ENCODE measurements at places on chromosomes 12 and 14. TPM values are rescaled to one million over a fixed set of nuclear protein-coding genes. Genes with fewer than 3 reads are reported as not detected.

DNA sequence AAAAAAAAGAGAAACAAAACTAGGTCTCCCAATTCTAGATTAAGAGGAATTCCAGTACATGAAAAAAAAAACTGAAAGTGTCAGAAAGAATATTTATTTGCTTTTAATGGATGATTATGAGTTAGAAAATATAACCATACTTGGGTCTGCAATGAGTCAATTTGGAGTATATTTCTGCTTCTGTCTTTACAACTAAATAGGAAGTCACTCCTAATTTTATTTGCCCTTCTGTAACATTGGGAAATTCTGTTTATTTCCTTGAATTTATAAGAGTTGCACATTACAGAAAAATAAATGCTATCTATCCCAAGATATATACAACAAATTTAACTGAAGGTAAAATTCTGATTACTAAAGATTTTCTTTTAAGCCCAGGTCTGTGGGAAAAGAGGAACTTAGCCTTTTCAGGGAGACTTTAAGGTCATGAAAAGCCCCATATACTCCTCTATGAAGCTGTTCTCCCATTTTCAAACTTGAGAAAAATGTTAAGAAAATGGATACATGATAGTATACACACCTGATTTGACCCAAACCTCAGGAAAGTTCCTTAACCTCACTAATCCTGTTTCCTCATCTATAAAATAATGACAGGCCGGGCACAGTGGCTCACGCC lies 7.2 kb downstream of the SINHCAF start:
- H3K4me1 ChIP-seq, result no peaks in the 10 kb centered on the region
- H3K36me3 ChIP-seq, result no peaks in the 10 kb centered on the region
- H3K27ac ChIP-seq, result no peak overlapping the region
- no peaks in the 10 kb centered on the region for H3K27me3 ChIP-seq

DNA sequence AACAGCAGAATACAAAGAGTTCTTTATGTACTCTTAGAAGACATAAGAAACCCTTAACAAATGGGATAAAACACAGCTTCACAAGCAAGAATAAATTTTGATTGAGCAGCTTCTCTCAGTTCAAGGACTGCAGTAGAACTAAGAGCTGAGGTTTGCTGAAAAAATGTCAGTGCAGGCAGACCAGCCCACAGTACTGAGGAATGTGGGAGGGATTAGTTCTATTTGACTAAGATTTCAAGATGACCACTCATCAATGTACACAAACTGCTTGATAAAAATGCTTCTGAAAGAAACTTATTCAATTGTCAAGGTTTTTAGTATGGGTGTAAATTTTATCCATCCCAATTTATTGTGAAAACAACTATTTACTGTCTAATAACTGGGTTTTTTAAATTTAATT lies 138.4 kb downstream of the SEC23A start:
- no peaks in the 10 kb centered on the region for H3K27me3 ChIP-seq
- no peaks in the 10 kb centered on the region for H3K4me1 ChIP-seq
- H3K36me3 ChIP-seq, result no peaks in the 10 kb centered on the region
- no peak for DNase-seq

GRCh38 chr12:104472748-104473147 lies 16.0 kb downstream of the CHST11 start:
- no peaks in the 10 kb centered on the region for H3K36me3 ChIP-seq
- no peaks in the 10 kb centered on the region for H3K4me1 ChIP-seq
- no peaks in the 10 kb centered on the region for H3K27me3 ChIP-seq
- no peak for DNase-seq
- H3K4me3 ChIP-seq, result no peak overlapping the region

- no peaks in the 10 kb centered on the region for H3K27me3 ChIP-seq
- no peak overlapping the region for H3K27ac ChIP-seq
- H3K4me3 ChIP-seq, result no peak overlapping the region
- H3K36me3 ChIP-seq, result peaks cover 1% of the 10 kb centered on the region
Observed at GRCh38 chr14:73888971-73889370, 2.3 kb downstream of the ZNF410 start.

- no peak overlapping the region for H3K4me3 ChIP-seq
- no peaks in the 10 kb centered on the region for H3K4me1 ChIP-seq
Observed at GRCh38 chr12:123957196-123957595, 15.4 kb downstream of the CCDC92 start.

DNA sequence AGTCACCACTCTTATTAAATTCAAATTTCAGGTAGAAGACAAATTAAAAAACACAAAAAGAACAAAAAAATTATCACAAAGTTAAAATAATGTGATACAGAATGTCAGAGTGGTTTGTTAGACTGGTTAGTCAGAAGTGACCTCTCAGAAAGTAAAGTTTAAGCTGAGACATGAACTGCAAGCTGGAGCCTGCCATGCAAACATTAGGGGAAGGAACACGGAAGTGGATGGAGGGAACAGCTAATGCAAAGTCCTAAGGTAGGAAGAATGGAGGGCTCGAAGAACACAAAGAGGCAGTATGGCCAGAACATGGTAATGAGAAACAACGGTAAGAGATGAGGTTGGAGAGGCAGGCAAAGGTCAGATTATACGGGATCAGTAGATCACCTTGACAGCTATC lies 41.7 kb downstream of the WDHD1 start:
- H3K4me1 ChIP-seq, result no peaks in the 10 kb centered on the region
- no peaks in the 10 kb centered on the region for H3K27me3 ChIP-seq
- H3K4me3 ChIP-seq, result no peak overlapping the region
- no peak overlapping the region for H3K27ac ChIP-seq
- DNase-seq, result no peak

The TM9SF1 gene
- 58.8 TPM for total RNA-seq

The FAM181A gene
- not detected for total RNA-seq

The PRB2 gene
- total RNA-seq, result not detected

The RD3L gene
- total RNA-seq, result not detected

The ABCD4 gene
- 46.6 TPM for total RNA-seq

The MANSC1 gene
- 66.0 TPM for total RNA-seq

The TAS2R9 gene
- total RNA-seq, result not detected
